ENCODE measurements at places on chromosomes 2 and 18.

DNA sequence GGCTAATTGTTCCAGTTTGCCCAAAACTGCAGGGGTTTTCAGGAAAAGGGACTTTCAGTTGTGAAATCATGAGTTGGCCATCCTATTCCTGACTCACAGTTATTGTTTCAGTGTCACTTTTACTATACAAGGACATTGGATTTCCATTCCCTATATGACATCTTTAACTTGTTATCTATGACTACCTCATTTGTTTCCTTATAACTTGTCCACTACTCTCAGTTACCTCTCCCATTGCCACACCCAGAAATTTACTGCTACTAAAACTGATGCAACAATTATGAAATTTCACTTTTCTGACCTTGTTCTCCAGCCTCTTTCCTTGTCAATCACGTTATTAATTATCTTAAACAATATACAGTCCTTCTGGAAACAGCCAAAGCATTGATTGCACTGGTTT lies 116.5 kb upstream of the ZNF804A start:
- DNase-seq: no peak

DNA sequence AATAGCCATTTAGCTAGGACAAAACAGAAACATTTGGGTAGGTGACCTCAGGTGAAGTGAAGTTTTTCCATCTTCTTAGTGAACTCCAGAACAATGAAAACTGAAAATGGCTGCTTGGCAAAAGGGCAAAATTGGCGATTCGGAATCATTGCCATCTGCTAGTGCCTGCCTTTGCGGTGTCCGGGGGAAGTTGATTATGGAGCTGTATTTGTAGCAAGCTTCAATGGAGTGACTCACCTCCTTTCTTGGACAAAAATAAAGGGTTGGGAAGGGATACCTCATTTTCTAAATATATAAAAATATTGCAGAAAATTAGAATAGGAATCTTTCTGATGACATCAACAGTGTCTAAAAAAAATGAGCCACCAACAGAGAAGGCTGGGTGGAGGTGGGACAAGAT lies 460.5 kb downstream of the TGIF1 start:
- DNase-seq: no peak

DNA sequence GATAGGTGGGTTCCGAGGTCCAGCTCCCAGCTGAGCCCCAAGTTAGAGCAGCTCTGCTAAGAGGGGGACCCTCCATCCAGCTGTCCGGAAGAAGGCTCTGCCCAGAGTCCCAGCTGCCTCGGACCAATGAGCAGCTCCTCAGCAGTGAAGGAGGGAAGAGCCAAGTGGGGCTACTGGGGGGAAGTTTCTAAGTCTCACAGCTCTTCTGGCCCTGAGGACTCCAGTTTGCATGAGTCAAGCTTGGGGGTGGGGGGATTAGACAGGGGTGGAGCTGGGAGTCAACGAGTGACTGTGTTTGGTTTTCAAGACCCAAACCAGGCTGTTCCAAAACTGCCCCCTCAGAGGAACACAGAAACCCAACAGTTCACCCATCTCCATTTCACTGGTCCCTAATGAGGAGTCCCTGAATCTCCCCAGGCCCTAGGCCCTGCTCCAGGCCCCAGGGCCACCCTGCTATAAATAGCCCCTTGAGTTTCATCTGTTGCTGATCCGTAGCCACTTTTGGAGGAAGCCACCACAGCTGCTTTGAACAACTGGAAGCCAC lies 100.9 kb downstream of the TNS1 start:
- no peak for DNase-seq

- DNase-seq: no peak
Measured at GRCh38 chr2:217792626-217793527, 209.9 kb downstream of the TNS1 start.

GRCh38 chr18:6566338-6566911 lies 151.7 kb upstream of the L3MBTL4 start:
- no peak for DNase-seq

DNA sequence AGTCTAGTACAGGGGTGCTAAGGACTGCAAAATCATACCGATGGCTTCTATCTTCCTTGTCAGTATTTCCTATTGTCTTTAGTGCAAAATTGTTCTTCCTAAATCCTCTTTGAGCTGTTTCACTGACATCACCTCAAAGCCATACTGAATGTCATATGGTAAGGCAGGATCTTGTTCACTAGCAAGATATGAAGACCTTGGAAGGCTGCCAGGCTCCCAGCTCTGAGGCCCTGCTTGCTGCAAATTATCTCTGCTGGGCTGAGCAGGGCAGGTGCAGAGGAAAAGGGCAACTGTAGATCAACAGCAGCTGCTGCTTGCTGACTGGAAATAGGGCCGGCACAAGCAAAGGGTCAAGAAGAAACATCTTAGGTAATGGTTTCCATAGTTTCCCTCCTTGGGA lies 58.2 kb downstream of the PMAIP1 start:
- DNase-seq: no peak

DNA sequence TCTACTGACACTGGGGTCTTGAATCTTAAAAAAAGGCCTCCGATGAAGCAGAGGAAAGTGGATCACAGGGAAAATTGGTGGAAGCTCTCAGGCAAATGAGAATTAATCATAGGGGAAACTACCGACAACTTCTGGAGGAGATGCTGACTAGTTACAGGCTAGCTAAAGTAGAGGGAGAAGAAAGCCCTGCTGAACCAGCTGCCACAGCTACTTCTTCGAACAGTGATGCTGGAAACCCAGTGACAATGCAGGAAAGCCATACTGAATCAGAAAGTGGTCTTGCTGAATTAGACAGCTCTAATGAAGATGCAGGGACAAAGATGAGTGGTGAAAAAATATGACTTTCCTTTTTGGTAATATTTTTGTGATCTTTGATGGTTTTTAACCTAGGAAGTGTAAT lies 44.9 kb upstream of the SLC3A1 start:
- no peak for DNase-seq

DNA sequence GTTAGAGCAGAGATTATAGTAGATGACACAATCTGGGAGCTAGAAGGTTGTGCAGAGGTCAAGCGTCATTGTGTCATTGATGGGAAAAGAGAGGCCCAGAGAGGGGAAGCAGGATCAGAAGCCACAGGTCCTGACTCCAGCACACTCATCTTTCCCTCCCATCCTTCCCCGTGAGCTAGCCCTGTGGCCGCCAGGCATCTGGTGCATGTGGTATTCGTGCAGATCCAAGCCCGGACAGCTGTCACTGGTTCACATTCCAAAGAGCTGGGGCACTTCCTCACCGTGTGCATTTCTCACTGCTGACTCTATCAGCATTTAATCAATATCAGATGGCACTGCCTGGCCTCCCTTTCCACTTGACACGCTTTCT lies 94.1 kb upstream of the THOC1 start:
- no peak for DNase-seq

- no peak for DNase-seq
Measured at GRCh38 chr2:111133603-111134002, 12.9 kb downstream of the BCL2L11 start.

DNA sequence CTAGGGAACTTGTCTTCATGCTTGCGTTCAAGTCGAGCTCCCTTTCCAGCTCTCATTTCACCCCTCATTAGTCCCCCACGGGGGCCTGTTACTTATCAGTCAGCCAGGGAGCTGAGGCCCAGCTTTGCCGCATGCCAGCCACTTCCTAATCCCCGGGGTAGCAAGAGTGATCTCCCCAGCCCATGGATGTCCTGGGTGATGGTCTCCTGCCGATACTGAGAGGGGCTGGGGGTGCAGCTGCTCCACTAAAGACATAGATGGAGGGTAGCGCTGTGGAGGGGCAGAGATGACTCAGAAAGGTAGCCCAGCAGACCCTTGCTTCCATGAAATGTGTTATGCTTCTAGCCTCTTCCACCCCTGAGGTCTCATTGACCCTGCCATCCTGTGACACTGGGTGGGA lies 314.0 kb upstream of the EPAS1 start:
- no peak for DNase-seq

- DNase-seq: no peak
Measured at GRCh38 chr18:6054256-6054842, 159.0 kb upstream of the TMEM200C start.

- DNase-seq: no peak
Measured at GRCh38 chr2:62724106-62724505, 18.6 kb downstream of the EHBP1 start.

- no peak for DNase-seq
Measured at GRCh38 chr18:41153871-41154270, 801.2 kb upstream of the PIK3C3 start.

GRCh38 chr18:59155153-59155552 lies 15.5 kb downstream of the SEC11C start:
- DNase-seq: no peak

- no peak for DNase-seq
Measured at GRCh38 chr18:5518899-5519371, 24.9 kb downstream of the EPB41L3 start.

DNA sequence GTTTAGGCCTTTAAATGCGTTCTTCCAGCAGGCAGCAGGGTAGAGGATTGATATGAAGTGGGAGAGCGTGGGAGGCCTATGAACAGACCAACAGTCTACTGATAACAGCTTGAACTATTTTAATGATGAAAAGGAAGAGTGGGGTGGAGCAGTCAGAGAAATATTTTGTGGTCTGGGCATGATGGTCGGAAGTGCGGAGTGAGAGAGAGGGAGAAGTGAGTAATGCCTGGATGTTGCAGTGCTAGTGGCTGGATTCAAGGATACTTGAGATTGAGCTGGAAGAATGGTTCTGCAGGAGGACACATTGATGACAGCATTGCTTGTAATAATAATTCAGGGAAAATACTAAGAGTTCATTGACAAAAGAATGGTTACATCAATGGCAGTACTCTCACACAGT lies 151.0 kb upstream of the DAPL1 start:
- no peak for DNase-seq

- DNase-seq: no peak
Measured at GRCh38 chr2:160063879-160064612, 1.6 kb upstream of the PLA2R1 start.

GRCh38 chr2:177001334-177001733 lies 211.3 kb upstream of the HNRNPA3 start:
- no peak for DNase-seq

GRCh38 chr2:121334581-121335293 lies 49.7 kb upstream of the TFCP2L1 start:
- no peak for DNase-seq

GRCh38 chr18:55003695-55004094 lies 44.4 kb upstream of the CCDC68 start:
- DNase-seq: no peak

- no peak for DNase-seq
Measured at GRCh38 chr2:240886678-240887609, 9.0 kb downstream of the MAB21L4 start.
